Smooth muscle cell of the umbilical artery (primary cell): ENCODE measurements at places on chromosomes 12 and 14. TPM values are rescaled to one million over a fixed set of nuclear protein-coding genes. Genes with fewer than 3 reads are reported as not detected.

PTGER2 gene
- 4.8 and 8.0 TPM in 2 replicates for total RNA-seq

SLC4A8 gene
- total RNA-seq = 1.8 and 3.2 TPM in 2 replicates

BDKRB2 gene
- 17.1 and 33.3 TPM in 2 replicates for total RNA-seq

ASPG gene
- total RNA-seq = not detected in 2 replicates

DUSP6 gene
- 28.8 and 67.6 TPM in 2 replicates for total RNA-seq

HOXC6 gene
- 4.2 and 4.7 TPM in 2 replicates for total RNA-seq

PPP1R13B gene
- total RNA-seq = 3.2 and 4.2 TPM in 2 replicates

OLR1 gene
- 0.23 and 5.0 TPM in 2 replicates for total RNA-seq
